ENCODE measurements at places on chromosomes 4 and X.

DNA sequence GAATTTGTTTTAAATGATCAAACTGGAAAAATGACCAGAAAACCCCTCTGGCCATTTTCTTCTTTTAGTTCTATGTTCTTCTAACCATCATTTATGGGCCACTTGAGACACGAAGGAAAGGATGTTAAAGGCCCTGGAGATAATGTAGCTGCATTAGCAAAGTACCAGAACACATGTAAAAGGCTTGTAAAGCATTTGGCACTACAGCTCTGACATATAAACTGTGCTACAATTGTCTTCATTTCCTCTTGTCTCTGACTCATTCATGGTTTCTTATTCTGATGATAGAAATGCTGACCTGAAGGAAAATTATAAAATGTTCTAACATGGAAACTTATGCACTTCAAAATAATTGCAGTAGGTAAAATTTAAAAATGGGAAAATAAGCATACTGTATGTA lies 388.7 kb downstream of the FAT4 start:
- DNase-seq: no peak

DNA sequence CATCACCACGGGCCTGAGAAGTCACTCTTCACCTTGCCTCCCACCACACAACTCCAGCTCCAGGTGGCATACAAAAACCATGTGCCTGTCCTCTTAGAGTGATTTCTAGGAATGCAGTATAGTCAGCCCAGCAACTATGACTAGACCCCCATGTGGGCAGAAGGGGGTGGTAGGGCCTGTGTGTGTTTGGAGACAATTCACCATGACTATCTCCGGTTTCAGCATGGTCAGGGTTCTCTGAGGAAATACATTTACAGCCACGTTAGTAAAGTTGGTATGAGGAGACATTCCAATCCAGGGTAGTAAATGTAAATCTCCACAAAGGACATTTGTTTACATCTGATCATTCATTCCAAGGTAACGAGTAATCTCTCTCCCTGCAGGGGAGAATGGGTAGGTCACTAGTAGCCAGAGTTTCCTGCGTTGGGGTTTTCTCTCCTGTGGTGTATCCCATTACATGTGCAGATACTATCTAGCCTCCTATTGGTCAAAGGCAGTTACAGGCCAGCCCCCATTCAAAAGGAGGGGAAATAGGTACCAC lies 4.2 kb upstream of the MTMR1 start:
- no peak for DNase-seq

DNA sequence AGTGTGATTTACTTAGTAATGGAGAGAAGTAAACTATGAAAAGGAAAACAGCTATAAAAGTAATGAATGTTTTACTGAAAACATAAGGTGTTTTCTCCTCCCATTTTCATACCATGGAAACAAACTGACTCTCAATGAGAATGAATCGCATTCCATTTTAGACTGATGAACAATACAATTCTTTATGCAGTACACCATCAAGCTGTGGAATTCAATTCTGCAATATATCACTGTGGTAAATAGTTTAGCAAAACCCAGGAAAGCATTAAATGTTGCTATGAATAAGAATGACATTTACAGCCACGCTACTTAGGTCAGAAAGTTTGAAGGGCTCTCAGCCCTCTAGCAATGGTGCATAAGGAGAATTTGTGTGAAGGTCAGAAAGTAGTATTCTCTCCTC lies 7.4 kb downstream of the DCAF8L2 start:
- DNase-seq: no peak

GRCh38 chr4:105963461-105964400 lies 68.5 kb downstream of the NPNT start:
- no peak for DNase-seq

GRCh38 chr4:146522869-146523205 lies 1.1 kb upstream of the SLC10A7 start:
- DNase-seq: no peak

- DNase-seq: no peak
Measured at GRCh38 chr4:14874990-14875389, 127.3 kb upstream of the CPEB2 start.

DNA sequence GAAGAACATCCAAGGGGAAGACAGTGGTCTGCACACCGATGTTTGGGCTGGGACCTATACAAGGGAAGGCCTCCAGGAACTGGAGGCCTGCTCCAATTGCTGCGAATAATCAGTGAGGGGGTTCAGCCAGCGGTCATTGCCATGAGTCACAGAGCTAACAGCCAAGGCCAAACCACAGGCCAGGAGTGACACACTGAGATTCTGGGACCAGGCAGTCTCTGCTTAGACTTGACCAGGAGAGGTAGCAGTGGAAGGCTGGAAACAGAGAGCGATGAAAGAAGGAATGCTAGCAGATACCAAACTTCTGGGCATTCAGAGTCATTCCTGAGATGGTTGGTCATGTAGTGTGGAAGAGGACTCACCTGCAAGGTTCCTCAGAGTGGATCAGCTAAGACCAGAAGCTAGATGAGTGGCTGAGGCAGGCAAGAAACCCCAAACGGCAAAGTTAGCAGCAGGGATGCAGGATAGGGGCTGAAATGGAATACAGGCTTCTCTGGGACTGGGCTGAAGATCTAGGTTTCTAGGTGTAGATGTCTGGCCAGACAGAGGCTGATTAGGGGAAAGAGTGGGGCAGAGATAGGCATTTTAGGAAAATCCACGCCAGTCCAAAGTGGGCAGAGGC lies 54.7 kb downstream of the CNGA2 start:
- no peak for DNase-seq

All from NCI-H345 (cell line).